ENCODE measurements at places on chromosomes 7 and 10.
A peak's percentile ranks its signal among the peaks of the same experiment; 100 is the strongest.

DNA sequence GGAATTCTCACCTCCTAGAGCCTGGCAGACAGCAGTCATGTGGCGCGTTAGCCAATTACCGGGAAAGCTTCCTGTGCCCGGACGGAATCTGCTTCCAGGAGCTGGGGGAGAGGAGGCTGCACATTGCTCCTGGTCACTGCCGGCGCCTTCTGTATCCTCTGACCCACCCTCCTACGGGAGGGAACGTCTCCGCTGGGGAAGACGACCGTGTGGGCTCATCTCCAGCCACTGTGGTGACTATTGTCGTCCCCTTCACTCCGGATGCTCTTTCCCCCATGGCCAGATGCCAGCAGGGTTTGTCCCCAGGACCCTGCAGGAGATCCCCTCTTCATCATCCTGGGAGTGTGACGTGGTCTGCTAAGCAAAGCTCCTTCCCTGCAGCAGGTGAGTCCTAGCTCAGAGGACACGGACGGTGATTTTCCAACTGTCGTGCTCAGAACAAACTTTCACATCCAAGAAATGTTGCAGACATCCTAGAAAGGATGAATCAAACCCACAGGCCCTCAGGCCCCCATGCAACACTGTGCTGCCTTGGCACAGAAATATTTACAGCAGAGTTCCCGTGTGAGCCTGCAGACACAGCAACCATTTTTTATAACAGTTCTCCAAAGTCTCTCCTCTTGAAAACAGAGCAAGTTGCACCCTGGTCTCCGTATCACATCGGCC, 29.6 kb upstream of the FAM20C start:
- no peak for DNase-seq

GRCh38 chr7:13231216-13231615, 543.8 kb downstream of the ARL4A start:
- DNase-seq: no peak

DNA sequence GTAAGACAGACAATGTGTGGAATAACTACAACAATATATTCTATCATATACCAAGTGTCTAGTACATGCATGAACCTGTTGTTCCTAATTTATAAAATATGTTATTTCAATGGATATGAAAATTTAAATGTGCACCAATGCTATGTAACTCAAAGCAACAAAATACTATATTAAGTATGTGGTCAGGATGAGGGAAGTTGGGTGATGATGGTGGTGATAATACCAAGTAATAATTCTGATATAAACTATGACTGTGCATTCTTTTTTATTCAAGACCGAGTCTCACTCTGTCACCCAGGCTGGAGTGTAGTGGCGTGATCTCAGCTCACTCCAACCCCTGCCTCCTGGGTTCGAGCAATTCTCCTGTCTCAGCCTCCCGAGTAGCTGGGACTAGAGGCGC, 2.1 kb upstream of the FRA10AC1 start:
- no peak for DNase-seq

DNA sequence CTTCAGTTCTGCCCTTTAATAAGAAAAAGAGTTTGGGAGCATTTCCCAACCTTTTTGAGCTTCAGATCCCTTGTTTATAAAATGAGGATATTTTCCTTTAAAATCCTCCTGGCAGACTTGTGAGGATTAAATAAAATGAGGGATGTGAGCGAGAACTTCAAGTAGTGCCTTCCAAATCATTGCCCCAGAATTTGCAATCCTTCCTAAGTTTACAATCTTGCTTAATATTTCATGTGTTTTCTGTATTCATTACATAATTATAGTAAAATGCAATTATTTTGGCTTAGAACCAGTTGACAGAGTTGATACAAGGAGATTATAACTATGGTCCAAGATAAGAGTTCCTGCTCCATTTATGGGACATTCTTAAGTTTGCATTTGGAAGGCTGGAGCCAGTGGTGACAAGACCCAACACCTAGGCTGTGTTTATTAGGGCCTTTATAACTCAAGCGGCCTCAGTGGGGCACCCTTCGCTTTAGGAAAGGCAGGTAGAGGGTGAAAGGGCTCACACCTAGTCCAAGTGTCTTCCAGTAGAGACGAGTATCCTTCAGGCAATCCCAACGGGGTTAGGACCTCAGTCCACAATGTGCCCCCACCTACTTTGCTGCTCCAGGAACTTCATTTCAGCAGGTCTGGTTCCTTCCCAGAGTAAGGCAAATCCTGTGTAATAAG, 317.5 kb downstream of the WDR11 start:
- DNase-seq: no peak

DNA sequence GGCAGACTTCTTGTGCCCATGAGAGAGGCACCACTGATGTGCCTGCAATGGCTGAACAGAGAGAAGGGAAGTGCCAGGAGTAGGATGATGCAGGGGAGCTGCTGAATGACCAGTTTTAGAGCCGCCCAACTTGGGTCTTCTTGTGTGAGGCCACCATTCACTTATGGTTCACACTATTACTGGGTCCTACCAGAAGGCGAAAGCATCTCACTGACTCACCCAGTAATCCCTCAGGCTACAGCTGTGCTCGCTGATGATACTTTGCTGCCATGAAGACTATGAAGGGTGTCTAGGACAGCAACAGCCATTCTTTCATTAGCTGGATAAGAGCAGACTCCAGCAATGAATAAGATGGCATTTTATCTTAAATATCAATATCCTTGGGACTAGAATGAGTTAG, 47.6 kb downstream of the PLXNA4 start:
- no peak for DNase-seq

DNA sequence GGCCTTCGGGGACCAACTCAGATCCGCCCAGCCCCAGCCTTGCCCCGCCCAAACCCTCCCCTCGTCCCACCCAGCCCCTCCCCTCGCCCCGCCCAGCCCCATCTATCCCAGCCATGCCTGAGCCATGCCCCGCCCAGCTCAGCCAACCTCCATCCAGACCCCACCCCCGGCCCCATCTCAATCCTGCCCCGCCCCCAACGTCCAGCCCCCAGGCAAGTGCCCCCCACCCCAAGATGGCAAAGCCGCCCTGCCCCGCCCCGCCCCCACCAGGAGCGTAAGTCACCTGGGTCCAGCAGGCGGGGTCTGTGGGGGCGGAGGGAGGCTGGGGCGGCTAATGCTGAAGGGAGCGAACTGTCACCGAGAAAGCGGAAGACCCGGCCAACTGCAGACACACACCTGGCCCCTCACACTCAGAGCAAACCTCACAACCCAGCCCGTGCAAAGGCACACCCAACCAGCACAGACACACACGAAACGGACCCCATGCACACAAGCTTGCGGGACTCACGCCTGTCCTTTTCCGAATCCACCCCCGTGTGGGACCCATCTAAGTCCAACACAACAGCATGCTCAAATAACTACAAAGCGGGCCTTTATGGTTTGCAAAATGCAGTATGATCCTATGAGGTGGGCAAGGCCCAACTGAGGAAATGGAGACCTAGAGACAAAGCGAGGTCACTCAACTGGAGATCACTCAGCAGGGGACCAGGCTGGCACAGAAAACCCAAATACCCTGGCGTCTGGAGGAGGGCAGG, 11.5 kb upstream of the OGA start:
- no peak for DNase-seq

DNA sequence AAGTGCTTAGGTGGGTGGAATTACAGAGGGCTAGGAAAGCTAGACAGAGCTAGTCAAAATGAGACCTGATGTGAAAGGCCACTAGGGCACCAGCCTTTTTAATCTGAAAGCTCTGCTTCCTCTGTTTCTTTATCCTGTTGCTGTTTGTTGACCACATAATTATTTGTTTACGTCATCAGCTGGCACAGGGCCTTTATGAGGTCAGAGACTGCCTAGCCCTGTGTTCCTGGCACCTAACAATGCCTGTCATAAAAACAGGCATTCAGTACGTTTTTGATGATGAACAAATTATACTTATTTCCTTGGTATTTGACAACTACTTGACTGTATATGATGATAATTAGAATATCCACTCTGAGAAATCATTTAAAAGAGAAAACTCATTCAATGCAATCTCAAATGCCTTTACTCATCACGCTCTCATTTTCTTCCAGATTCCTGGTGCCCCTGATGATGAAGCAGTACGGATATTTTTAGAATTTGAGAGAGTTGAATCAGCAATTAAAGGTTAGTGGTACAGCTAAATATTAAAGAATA, 26.0 kb downstream of the RBM17 start:
- DNase-seq: peak; percentile 59

DNA sequence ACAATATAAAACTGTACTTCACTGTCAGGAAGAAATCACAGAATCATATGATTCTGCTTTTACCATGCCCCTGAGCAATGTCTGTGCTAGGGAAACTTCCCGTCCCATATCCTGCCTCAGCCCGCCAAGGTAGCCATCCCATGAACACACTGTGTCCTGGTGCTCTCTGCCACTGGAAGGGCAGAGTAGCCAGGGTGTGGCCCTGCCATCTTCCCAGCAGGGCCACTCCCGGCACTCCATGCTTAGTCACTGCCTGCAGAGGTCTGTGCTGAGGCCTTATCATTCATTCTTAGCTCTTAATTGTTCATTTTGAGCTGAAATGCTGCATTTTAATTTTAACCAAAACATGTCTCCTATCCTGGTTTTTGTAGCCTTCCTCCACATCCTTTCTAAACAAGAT, 31.8 kb downstream of the AP3M1 start:
- DNase-seq: no peak

DNA sequence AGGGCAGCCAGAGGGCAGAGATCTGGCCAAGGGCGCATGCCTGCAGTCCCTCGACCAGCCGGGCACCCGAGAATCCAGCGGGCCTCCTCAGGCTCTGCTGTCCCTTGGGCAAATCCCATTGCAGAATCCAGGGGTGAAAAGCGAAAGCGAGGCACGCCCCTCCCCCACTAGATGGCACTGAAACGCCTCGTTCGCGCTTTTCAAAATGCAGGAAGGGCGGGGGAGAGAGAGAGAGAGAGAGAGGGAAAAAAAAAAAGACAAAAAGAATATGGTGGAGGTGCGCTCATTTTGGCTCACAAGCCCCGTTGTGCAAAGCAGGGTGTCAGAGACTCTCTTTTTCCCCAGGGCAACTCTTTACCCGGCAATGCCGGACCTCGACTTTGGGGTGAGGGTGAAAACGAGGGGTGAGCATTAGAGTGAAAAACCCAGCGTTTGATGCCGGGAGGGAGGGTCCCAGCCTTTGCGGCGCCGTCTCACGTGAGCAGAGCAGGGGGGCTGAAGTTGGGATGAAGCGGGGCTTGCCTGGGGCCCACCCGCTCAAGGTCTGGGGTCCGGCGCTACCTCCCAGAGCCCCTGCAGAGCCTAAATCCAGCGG, 2.5 kb upstream of the TMEM178B start:
- DNase-seq: no peak

DNA sequence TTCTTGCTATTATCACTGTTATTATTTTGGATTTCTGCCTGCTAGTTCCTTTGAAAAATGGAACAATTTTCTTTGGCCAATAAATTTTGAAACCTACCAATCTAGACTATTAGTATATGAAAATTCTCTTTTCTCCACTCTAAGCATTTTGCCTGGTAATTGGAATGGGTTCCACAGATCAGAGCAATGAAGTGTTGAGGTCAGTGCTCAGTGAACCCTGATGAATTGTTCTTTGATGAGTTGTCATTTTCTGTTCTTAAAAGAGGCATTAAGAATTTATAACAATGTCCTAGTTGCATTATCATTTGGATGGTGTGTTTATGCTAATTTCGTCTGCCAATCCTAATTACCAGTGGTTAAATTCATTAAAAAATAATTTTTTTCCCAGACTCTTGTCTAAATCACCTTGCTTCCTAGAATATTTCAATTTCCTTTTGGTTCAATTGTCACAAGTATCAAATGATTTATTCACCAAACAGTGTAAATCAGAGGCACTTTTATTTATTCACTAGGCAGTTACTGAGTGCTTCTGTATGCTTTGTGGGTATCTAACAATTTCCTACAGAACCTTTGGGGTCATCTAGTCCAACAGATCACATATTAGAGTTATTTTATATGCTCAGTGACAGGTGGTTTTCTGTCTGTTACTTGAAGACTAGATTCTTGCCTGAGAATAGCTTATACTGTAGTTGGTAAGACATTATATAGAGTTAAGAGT, 239.0 kb downstream of the DNAJB9 start:
- no peak for DNase-seq

DNA sequence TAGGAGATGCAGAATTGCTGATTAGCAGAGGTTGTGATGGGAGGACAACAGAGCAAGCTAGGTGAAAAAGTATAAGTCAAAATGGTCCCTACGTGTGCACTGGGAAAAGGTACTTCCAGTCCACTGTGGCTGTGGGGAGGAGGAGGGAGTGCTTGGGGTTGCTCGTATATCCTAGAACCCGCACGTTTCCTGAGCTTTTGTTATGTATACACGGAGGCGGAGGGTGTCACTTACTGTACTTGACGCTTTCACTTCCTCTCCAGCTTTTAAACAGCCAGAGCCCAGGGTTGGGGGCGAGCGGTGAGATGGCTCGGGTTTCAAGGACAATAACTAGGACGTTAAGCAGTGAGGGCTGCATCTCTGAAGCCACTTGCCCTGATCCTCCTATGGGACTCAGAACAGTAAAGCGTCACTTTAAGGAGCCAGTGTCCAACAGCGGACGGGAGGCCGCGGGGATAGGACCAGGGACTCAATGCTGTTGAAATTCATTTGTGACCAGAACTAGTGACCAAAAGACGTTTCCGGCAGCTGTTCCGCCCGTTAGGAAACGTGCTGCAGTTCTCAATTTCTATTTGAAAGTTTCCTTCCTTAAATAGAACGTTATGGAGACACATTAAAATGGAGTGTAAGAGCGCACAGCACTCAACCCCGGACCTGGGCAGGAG, 985 bp upstream of the ETV1 start:
- no peak for DNase-seq

DNA sequence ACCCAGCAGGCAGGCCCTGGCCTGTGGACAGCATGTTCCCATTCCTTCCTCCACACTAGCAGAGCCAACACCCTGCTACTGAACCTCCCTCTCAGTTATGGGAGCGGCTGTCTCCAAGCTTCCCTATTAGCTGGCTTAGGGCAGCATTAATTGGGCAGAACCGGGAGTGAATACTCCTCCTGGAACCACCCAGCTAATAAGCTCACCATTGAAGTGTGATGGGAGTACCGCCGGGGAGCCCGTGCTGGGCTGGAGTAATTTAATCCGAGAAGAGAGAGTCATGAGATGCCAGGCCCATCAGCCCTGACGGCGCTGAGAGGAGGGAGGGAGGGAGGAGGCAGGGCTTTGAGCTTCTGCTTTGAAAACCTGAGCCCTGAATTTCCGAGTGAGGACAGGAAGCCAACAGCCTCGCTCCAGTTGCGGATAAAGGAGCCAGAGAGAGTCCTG, 31.8 kb upstream of the ELFN1 start:
- DNase-seq: no peak

- DNase-seq: peak; percentile 10
These were observed 60.8 kb downstream of the NPSR1 start for GRCh38 chr7:34718867-34719266.

- no peak for DNase-seq
These were observed 42.7 kb downstream of the PRF1 start for GRCh38 chr10:70559861-70560260.
